ENCODE measurements at places on chromosomes 2 and 18.

GRCh38 chr2:64317707-64318475 lies 136.1 kb upstream of the LGALSL start:
- DNase-seq: no peak

DNA sequence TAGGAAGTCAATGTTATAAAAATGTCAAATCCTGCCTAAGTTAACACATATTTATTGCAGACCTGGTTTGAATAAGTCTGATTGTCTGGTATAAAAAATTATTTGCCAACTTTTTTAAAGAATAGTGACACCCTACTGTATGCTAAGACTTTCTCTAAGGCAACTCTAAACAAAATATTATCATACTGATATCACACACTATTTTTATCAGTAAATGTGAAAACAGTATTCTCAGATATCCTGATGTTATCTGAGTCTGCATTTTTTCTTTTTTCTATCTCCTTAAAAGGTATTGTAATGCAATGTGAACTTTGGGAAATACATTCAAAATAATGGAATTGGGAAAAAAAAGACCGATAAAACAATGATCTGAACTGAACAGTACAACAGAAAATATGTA lies 127.1 kb downstream of the DOCK10 start:
- no peak for DNase-seq

GRCh38 chr2:179877601-179878364 lies 16.4 kb upstream of the ZNF385B start:
- no peak for DNase-seq

GRCh38 chr2:59777120-59777519 lies 776.3 kb downstream of the BCL11A start:
- DNase-seq: no peak

- no peak for DNase-seq
Observed at GRCh38 chr2:61185231-61185728, 23.3 kb downstream of the C2orf74 start.

DNA sequence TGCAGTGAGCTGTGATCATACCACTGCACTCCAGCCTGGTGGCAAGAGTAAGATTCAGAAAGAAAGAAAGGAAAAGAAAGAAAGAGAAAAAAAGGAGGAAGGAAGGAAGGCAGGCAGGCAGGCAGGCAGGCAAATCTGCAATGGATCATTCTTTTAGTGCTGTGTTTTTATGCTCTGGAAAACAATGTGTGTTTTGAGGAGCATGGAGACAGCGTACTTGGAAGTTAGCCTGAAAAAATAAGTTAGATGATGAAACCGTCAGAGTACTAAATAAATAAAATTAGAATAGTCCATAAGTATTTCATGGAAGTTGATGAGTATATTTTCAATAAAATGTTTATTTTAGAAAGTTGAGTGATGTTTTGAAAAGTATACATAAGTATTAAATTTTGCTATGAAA lies 366.4 kb upstream of the CDH20 start:
- DNase-seq: no peak

DNA sequence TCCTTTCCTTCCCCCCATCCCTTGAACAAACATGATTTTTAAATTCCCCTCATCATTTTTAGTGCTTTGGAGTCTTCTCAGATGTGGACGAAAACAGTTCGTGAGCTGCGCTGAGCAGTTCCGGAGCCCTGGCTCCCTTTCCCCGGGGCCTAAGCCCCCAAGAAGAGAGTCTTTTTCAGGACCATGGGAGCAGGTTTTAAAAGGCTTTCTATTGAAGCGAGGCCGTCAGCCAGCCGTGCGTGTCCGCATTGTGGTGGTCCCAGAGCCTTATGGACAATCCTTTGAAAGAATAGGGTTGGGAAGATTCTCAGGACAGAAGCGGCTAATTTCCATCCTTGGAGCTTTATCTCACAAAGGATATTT lies 290.7 kb downstream of the SOX11 start:
- no peak for DNase-seq

GRCh38 chr18:11752116-11752911 lies 63.2 kb downstream of the GNAL start:
- DNase-seq: no peak

GRCh38 chr18:73901566-73901965 lies 246.1 kb downstream of the FBXO15 start:
- no peak for DNase-seq

DNA sequence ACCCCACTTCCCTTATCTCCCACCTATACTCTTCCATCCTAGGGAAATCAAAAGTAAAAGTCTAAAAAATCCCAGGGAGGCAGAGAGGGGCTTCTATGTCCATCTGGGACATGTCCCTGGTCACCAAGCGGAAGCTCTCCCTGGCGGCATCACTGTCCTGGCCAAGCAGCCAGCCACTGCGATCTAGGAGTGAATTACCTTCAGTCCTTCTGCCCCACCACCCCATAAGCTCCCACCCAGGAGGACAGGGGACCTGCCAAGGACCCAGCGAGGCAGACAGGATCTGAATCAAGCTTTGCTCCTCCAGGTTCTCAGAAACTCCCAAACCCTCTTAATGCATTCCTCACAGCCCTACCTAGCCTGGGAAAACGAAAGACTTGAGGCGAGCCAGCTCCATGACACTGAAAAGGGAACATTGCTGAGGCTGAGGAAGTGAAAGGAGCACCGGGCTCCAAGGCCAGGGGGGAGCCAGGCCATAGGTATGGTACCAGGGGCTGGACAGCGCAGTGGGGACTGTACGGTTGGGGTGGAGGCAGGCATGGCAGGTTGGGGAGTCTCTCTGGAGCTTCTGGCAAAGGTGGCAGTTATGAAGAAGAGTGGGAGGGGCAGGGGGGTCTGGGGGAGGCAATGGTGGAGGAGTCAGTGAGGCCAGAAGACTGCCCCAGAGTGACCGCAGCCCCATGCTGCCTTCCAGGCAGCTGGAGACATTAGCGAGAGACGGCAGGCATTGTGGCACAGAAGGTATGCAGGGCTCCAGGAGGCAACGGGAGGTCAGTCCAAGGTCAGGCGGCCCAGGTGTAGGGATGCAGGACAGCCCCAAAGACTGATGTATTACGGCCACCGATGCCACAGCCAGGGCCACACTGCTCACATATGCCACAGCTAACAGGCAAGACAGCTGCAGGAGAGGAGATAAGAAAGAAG lies 2.7 kb upstream of the SLC23A3 start:
- DNase-seq: no peak

GRCh38 chr18:53745224-53745967 lies 479.1 kb downstream of the MBD2 start:
- DNase-seq: no peak

GRCh38 chr2:29033172-29033571 lies 41.2 kb downstream of the PCARE start:
- DNase-seq: peak; percentile 10

- DNase-seq: no peak
Observed at GRCh38 chr2:172288603-172289002, 138.8 kb upstream of the ITGA6 start.

GRCh38 chr18:41942254-41942653 lies 12.8 kb upstream of the PIK3C3 start:
- no peak for DNase-seq

- no peak for DNase-seq
Observed at GRCh38 chr2:127623388-127624319, 22.3 kb upstream of the GPR17 start.

DNA sequence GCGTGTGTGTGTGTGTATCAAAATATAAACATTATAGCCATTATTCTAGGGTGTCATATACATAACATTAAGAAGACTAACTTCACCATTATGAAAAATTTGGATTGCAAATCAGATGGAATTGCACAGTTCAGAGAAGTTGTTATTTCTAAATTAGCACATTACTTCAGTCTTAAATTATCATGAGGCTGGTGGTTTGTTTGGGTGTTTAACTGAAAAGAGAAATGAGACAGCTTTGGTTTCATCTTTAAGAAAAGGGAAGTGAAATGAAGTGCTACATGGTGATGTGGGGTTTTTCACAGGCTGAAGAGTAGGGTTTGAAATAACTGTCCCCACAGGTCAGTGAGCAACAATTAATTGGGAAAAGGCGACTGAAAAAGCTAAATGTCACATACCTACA lies 161.2 kb upstream of the XIRP2 start:
- DNase-seq: no peak

DNA sequence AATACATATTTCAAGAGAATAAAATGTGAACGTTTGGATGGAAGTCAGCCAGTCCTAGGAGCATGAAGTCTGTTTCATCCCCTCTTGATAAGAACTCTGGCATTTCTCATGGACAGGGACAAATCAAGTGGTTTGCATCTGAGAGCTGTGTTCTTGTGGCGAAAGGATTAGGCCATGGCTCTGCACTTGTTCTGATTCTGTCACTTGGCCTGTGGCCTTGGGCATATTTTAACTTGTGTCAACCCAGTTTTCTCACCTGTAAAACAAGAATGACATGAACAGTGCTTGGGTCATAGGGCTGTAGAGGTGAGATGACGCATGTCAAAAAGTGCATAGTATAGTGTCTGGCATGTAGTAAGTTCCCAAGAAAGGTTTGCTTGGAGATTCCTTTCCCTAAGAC lies 125.8 kb downstream of the MGAT5 start:
- no peak for DNase-seq

DNA sequence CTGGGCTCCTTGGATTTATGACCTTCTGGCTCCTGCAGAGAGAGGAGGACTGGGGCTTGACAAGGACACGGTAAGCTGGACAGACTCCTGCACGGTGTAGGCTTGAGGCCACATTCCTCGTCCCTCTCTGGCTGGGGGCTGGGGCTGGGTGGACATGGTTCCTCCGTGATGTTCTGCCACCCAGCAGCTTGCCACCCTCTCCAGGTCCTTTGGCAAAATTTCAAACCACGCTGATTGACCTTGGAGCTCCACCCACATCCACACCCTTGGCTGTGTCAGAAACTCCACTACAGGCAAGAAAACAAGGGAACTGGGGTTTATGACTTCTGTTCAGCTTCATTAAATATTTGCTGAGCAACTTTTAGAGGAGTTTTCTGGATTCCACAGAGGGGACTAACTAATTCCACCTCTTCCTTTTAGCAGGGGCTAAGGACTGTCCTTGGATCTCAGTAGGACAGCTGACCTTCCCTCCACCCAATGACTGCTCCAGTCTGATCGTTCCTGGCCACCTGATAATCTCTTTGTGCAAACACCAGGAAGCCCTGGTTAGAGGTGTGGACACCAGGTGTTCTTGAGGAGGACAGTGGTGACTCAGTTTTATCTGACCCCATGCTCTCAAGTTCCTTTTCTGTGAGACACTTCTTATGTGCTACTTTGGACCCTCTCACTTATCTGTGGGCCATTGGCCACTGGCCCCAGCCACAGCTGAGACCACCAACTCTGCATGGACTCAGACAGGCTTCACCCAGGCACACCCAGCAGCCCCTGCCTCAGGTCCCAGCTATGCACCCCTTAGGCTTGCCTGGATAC lies 29.3 kb downstream of the GPR55 start:
- no peak for DNase-seq

GRCh38 chr18:51330739-51331138 lies 133.3 kb upstream of the MEX3C start:
- no peak for DNase-seq

DNA sequence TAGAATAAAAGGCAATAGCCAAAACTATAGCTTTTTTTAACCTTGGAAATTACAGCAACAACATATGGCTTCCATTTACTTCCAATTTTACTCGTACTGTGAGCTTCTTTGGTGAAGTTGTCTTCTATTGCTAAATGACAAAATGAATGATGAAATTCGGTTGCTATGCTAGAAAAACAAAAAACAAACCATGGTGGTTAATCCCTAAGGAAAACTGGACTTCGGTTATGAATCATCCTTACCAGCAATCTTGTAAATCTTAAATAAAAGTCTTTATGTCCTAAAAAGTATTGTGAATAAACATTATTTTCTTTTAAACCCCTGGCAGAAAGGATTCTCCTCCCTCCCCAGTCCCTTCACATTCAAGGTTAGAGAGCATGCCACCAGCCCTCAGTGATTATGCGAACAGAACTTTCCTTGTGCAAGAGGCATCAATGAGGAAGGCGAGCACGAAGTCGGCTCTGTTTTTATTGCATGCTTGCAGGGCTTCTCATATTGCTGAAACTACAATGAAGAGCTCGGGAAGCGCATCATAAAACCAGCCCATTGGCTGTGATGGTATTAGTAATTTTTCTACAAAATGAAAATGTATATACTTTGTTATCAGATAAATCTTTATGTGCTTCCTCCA lies 62.9 kb downstream of the ZNF521 start:
- DNase-seq: peak; percentile 93
